ENCODE measurements at places on chromosomes 1 and 21.

- peak; percentile 22 for DNase-seq
These were observed 978 bp downstream of the PRDM15 start for GRCh38 chr21:41877901-41878830.

- DNase-seq: no peak
These were observed 176.8 kb upstream of the PDE4B start for GRCh38 chr1:65615859-65616258.

GRCh38 chr1:115677182-115677555 lies 35.4 kb downstream of the VANGL1 start:
- no peak for DNase-seq

DNA sequence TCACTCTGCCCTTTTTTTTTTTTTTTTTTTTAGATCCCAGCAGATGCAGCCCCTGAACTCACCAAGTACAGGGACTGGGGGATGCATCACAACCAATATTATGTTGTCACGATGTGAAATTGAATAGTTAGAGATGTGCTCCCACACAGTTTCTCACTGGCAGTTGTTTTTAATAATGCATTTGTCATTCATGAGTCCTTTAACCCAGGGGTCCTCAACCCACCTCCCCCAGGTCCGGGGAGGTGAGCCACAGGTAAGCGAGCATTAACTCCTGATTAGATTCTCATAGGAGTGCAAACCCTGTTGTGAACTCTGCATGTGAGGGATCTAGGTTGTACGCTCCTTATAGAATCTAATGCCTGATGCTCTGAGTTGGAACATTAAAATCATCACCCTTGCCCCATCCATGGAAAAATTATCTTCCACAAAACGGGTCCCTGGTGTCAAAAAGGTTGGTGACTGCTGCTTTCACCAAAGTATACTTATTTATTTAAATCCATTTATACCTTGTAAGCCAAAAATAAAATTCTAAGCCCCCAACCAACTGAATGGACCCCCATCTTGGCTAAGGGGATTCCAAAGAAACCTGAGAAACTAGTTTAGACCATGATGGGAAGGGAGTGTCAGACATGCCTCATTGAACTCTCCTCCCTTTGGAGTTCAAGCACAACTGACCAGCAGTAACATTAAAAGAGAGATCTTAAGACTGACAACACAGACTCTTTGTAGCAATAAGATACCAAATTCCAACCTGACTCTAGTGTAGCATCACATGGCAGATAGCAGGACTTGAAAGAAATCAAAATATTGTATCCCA lies 119.3 kb upstream of the ATP1A1 start:
- DNase-seq: no peak
